ENCODE measurements at places on chromosomes 5 and 9.

DNA sequence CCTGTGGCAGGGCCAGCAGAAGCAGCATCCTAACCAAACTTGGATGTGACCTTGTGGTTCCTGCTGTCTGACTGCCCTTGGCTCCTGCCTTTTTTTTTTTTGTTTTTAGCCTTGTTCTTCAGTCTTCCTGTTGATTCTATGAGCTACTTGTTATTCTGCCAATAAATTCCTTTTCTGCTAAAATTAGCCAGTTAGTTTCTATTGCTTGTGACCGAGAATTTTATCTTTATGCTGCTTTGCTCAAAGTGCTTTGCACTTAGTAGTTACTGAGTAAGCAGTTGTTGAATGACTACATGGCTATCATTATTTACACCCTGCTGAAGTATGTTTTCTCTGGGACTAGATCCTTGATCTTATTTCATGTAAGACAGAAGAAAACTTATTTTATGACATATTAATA lies 20.8 kb upstream of the ATG10 start:
- no peak for DNase-seq

GRCh38 chr9:122936464-122936863 lies 4.4 kb upstream of the RABGAP1 start:
- peak; percentile 42 for DNase-seq

GRCh38 chr9:91297306-91297705 lies 64.4 kb downstream of the AUH start:
- no peak for DNase-seq

DNA sequence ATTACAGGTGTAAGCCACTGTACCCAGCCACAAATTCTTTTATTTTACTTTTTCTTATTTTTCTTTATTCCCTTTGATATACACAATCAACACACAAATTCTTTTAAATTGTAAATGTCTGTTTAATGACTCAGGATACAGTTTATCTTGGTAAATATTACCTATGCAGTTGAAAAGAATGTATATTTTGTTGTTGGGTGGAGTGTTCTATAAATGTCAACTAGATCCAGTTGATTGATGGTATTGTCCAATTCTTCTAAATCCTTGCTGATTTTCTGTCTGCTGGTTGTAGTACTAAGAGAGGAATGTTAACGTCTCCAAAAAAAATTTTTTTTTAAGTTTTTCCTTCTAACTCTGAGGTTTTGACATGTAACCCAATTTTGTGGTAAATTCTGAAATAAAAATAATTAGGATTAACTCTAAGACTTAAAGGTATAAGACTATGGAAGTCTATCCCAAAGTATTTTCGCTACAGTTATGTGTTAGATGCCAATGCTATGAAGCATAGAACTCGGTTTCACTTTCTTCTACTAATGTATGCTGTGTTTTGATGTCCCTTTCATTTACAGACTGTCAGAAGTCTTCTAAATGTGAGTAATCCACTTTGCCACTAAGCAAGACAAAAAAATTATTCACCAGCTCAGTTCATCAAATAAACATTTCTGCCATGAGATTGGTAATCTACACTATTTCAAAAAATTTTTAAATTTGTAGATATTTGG lies 720.2 kb upstream of the C9orf72 start:
- DNase-seq = no peak

DNA sequence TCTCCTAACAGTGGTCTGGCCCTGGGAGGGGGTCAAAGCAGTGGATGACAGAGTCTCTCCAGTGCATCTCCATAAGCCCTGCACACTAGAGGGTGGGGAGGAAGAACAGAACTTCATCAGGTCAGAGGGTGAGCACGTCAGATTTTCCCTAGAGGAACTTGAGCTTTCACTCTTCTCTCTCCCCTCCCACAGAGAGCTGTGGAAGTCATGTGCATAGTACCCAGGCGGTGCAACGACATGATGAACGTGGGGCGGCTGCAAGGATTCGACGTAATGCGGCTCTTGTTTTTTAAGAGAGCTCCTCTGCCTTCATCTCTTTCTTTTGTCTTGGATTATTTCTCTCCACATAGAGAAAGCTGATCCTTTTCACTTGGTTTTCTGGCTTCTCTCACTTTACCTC lies 100.2 kb upstream of the OTULINL start:
- DNase-seq = no peak

DNA sequence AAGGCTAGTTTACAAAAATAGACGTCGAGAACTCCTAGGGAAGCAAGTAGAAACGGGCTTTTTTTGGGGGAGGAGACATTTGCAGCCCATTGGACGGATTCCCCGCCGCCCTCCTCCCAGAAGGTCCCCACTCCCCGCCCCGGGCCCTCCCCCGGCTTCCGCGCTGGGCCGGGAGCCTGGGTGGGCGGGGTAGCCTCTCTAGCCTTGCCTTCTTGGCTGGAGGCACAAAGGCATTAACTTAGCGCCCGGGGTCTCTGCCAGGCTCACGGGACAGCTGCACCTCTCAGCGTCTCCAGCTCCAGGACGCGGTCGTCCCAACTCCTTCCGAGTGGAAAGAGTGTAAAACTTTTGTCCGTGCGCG lies at the start of gene DMRTA1:
Gene DMRTA1, plus strand, starts transcription at position 236 of the 361 bp plus-strand sequence. CDS start 242 bp downstream, outside the sequence.
- DNase-seq = peak; percentile 78

- no peak for DNase-seq
Observed at GRCh38 chr5:88676637-88677375, 206.2 kb downstream of the MEF2C start.

DNA sequence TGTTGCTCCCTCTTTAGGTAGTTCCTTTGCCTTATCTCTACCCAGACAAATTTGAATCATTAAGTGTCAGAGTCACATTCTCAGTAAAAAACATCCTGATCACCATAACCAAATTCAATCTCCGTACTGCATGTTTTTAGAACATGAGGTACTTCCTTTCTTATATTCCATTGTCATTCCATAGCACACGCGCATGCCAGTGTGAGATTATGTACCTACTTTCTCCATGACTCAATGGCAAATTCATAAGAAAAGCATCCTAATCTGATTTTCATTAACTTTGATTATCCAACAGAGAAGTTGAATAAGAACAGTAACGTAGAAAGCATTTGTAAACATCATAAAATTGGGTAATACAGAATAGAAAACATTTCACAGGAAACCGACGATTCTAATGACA lies 1118.6 kb upstream of the CDH9 start:
- DNase-seq = no peak

- DNase-seq = no peak
Observed at GRCh38 chr5:115100319-115100955, 69.3 kb downstream of the TRIM36 start.

Data from HuH-7 (cell line).